ENCODE measurements at places on chromosomes 11 and 22.

DNA sequence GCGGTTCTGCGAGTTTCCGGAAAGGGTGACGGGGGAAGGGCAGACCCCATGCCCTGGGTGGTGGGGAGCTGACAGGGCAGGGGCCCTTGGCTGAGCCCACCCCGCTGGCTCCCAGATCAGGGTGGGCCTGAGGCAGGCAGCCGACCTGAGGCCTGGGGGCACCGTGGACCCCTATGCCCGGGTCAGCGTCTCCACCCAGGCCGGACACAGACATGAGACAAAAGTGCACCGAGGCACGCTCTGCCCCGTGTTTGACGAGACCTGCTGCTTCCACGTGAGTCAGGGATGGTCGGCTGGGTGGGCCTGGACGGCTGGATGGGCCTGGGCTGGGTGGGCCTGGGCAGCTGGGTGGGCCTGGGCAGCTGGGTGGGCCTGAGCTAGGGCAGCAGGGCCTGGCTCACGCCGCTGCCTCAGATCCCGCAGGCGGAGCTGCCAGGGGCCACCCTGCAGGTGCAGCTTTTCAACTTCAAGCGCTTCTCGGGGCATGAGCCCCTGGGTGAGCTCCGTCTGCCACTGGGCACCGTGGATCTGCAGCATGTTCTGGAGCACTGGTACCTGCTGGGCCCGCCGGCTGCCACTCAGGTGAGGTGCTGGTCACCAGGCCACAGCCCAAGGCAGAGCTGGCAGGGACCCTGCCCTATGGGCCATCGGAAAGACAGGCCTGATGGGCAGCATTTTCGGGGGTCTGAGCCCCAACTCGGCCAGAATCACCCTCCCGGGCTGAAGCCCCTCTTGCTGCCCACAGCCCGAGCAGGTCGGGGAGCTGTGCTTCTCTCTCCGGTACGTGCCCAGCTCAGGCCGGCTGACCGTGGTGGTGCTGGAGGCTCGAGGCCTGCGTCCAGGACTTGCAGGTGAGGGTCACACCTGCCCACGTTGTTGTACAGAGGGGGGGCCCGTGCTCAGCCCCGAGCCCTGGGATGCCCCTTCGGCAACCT, 1.5 kb downstream of the SYT8 start:
- DNase-seq: no peak

- DNase-seq: no peak
Observed at GRCh38 chr22:42758931-42759629, 38.4 kb upstream of the A4GALT start.

GRCh38 chr11:8917157-8917825, 6.3 kb downstream of the AKIP1 start:
- no peak for DNase-seq

DNA sequence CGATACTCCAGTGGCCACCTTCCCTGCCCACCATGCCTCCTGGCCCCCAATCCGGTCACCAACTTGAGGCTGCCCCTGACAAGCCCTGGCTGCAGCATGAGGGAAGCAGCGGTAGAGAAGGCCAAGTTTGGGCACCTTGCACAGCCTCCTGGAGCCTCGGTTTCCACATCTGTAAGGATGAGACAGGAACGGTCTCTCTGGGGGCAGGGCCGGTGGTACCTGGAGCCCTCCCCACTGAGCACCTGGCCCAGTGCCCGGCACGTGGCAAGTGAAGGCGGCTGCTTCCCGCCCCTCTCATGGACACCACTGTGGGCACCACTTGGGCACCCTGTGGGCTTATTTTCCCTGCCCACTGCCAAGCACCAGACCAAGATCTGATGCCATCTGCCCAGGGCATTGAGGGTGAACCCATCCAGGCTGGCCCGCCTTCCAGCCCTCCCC, 77.8 kb downstream of the CDKN1C start:
- no peak for DNase-seq

DNA sequence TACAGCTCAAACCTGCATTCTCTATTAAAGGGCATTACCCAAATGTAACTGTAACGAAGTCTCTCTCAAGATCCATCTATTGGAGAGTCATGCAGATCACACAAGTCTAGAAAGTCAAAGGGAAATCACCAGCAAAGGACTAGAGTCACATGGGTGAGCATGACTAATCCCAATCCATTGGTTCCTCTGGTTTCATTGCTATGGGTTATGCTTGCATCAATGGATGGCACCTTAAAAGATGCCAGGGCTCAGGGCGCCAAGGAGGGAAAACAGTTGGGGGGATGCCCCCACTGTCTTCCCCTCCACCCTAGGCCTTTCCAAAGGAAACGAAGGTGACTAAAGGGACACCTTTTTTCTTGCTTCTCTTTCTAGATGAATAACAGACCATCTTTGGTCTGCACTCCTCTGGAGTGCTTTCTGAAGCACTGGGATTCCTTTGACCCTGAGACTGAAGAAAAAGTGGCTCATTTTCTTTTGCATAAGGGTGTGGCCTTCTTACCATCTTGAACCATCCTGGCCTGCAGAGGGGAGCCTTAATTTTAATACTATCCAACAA, 8.1 kb downstream of the NXPE4 start:
- no peak for DNase-seq

- no peak for DNase-seq
Observed at GRCh38 chr22:39300186-39300830, 19.1 kb downstream of the RPL3 start.

GRCh38 chr11:94325681-94326080, 21.3 kb downstream of the IZUMO1R start:
- no peak for DNase-seq

- peak; percentile 56 for DNase-seq
Observed at GRCh38 chr11:69213316-69213715, 57.6 kb downstream of the SMIM38 start.

DNA sequence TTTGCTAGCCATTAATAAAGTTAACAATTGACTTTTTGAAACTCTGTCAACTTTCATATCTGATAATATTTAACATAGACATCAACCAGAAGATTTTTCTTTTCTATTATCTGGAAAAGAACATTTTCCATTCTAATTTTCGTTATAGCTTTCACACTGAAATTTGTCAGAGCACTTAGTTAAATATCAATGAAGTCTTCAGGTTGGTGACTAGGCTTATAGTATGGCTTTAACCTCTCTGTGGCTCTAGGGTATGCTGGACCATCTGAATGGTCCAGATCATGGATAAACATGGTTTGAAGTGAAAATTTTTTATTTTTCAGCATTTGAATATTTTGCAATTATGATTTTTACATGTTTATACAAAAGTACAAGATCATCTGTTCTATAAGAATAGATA, 548.1 kb downstream of the CNTN5 start:
- no peak for DNase-seq
